ENCODE measurements at places on chromosomes 2 and 18.

GRCh38 chr2:72602095-72602494 lies 223.7 kb downstream of the EXOC6B start:
- no peak for DNase-seq

- no peak for DNase-seq
Measured at GRCh38 chr2:43032213-43033015, 194.0 kb downstream of the ZFP36L2 start.

DNA sequence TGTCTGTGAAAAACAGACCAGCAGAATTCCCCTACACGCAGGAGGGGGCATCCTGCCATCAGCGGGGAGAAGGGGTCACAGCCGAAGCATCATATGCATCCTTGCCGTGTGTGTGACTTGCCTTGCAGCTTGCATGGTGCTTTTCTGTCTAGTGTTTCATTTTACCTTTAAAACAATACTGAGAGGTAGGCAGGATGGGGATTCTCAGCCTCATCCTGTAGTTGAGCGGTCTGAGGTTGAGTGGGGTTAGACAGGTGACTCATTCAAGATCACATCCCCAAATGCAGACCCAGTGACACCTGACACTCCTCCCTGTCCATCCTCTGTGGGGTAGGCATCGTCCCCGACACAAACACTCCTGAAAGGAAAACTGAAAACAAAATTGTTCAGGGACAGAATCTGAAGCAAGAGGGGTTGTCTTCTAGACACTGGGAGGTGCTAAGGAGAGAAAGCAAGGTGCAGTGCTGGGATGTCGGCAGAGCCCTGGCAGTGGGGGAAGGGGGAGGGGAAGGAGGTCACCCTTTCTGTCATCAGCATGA lies 7.9 kb downstream of the ARL4C start:
- no peak for DNase-seq

GRCh38 chr18:51852681-51853080 lies 487.3 kb upstream of the DCC start:
- DNase-seq, result no peak

GRCh38 chr18:62690236-62690815 lies 25.0 kb upstream of the PHLPP1 start:
- peak; percentile 40 for DNase-seq

GRCh38 chr2:182890305-182890704 lies 23.9 kb upstream of the FRZB start:
- no peak for DNase-seq

DNA sequence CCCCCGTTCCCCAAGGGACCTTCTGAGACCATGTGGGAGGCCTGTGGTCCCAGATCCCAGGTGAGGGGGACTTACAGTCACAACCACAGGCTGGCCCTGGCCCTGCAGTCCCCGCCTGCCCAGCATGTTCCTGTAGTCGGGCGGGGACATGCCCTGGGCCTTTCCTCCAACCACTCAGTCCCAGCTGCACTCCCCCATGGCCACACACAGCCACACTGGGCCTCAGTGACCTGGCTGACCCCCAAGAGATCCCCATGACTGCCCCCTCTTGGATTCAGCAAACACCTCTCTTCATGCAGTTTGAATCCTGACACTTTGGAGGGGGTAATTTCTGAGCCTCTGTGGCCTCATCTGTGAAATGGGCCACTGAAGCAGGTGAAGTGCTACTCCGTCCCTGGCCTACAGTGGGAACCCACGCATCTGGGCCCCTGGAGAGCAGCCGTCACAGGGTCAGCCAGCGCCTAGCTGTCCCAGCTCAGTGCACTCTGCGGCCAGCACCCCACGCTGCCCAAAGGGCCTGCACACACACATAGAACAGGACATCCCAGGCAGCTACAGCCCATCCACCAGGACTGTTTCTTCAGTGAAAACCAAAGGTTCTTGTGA lies 12.7 kb upstream of the ARHGEF4 start:
- DNase-seq, result peak; percentile 53

DNA sequence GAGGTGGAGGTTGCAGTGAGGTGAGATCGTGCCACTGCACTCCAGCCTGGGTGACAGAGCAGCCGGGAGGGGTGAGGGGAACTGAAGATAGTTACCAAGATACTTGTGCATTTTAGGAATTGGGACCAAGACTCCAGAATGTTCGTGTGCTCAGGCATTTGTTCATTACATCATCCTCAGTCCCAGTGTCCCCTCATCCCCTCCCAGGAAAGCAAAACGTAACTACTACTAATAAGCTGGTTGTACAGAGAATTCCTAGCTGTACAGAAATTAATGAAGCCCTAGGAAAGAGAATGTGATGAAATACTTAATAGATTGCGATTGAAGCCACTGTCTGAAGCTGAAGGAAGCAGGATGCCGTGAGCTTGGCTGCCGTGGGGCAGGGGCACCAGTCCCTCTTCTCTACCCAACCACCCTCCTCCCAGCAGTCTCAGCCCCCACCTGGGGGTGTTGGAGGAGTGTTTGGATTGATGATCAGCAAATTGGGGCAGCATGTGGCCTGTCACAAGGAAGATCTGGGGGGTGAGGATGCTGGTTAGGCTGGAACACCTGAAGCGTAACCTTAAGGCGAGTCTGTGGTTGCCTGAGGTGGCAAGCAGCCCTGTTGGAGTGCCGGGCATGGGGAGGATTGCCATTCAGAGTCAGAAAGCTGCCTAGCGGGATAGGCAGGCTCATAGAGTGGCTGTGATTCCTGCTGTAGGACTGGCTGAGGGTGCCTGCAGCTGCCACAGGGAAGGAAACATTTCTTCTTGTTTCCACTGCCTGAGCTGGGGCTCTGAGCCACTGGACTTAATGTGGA lies 140.9 kb downstream of the SH3RF3 start:
- no peak for DNase-seq

GRCh38 chr2:160835166-160835565 lies 325.1 kb upstream of the TANK start:
- DNase-seq, result no peak

- DNase-seq, result no peak
Measured at GRCh38 chr2:111160758-111161157, 40.0 kb downstream of the BCL2L11 start.

DNA sequence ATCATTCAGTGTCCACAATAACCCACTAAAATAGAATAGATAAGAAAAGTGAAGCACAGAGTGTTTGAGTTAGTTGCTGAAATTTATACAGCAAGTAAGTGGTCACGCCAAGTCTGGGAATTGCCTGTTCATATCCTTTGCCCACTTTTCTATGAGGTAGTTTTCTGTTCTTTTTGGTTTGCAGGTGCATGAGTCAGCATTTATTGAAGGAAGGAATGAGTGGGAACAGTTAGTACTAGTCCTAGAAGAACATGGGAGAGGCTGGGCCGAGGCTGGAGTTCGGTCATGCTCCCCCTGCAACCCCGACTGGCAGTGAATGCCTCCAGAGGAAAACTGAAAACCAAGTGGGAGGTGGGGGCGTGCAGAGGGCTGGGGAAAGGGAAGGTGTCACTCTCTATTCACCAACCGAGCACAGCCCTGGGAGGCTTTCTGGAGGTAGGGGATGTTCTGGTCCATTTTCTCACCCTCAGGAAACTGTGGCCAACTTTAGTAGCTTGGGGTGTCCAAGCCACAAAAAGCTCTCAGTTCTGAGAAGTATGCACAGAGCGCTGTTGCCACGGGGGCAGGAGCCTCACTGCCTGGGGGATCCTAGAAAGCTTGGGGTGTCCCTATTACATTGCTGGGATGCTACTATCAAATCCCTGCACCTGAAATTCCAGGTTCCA lies 41.4 kb downstream of the FOSL2 start:
- no peak for DNase-seq

- no peak for DNase-seq
Measured at GRCh38 chr2:11998626-11999378, 252.4 kb downstream of the LPIN1 start.

GRCh38 chr2:239991689-239992314 lies 33.3 kb downstream of the NDUFA10 start:
- no peak for DNase-seq

GRCh38 chr2:241061275-241061674 lies 40.8 kb downstream of the MTERF4 start:
- no peak for DNase-seq

DNA sequence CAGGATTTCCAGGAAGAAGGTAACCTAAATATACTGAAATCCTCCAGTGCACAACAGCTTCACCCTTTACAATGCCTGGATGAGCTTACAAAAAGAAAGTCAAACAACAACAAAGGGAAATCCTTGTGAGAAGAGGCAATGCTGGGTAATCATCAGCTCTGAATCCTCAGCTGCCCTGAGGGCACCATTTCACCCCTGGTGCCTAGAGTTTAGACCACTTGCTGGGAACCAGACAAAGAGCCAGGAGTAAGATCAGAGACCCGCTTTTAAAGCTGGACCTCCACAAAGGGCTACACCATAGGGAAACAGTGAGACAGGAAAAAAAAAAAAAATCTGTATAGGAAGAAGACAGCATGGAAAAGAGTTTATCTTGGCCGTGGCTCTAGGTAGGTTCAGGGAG lies 97.0 kb downstream of the FOXI3 start:
- no peak for DNase-seq

DNA sequence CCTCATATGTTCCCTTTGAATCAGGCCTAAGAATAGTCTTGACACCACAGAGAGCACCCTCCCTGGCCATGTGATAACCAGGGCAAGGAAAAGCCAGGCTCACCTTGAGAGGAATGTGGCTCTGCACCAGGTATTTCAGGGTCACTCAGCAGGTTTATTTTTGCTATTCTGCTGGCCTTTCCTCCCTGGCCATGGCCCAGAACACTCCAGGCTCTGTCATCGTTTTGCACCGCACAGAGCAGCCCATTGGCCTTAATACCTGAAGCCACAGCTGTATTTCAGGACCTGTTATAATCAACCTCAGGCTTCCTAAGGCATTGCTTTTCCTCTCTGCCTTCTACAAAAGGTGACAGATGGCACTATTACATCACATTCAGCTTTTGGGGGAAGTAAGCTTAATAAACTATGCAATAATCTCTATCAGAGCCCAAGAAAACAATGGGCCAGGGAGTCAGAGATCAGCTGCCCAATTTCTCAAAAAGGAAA lies 668.3 kb downstream of the IRS1 start:
- DNase-seq, result no peak

- no peak for DNase-seq
Measured at GRCh38 chr2:63424329-63425078, 163.8 kb downstream of the WDPCP start.

- no peak for DNase-seq
Measured at GRCh38 chr2:66430505-66431273, 4.2 kb upstream of the MEIS1 start.

DNA sequence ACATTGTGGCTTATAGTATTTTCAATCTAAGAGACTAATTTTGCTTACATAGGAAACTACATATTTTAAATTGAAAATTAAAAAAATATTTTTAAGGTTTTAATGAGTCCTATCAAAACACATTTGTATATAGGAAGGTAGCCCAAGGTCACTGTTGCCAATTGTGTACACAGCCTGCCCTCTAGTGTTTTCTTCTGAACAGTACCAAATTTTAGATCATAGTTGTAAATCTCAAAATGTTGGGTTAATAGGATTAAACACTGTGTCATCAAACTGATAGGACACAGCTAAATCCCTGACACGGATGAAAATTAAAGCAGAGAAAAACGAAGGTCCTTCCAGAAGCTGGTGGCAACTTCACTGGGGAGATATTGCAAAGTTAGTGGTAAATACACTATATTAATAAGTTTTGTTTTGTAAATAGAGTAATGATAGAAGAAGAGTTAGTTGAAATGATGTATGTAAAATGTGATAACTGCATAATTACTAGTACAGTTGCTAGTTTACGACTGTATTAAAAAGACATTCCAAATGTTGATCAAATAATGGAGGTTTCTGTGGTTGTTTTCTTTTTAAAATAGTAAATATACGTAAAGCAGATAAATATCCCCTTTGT lies 19.7 kb downstream of the CLUL1 start:
- no peak for DNase-seq

- no peak for DNase-seq
Measured at GRCh38 chr2:192444286-192444838, 249.6 kb upstream of the TMEFF2 start.

Measured in hypothalamus (tissue), 51 donors.